ENCODE measurements at places on chromosomes 4 and X.

- DNase-seq = no peak
Measured at GRCh38 chr4:174209341-174209740, 74.1 kb downstream of the FBXO8 start.

DNA sequence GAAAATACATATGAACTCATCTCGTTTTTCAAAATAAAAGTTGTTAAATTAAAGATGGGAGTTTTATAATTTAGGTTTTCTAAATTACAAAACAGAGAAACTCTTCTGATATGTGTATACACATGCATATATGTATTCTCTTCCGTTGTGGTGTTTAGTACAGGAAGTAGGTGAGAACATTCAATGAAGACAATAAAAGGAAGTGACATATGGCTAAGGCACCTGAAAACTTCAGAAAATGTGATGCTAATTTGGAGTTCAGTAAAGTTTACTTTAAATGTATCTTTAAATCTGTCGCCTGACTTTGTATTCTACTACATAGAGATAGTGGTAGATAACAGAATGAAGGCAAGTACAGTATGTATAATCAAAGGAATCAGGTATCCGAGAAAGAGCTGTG is 33.5 kb upstream of the ITM2A start:
- no peak for DNase-seq

DNA sequence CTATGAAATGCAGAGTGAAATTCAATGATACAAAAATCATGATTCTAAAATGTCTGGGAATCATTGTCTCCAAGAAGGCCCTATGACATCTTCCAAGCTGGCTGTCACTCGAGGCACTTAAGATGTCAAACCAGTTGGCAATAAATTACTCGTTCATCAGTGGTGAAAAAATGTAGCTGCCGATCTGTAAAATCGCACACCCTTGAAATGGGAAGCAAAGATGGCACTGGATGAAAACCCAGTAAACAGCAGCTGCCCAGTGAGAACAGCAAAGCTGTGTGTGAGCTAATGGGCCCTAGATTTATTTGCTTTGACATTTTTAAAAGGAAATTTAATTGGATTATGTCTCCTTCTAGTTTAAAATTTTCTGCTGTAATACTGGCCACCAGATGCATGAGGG is 181.9 kb upstream of the NDP start:
- DNase-seq = no peak

DNA sequence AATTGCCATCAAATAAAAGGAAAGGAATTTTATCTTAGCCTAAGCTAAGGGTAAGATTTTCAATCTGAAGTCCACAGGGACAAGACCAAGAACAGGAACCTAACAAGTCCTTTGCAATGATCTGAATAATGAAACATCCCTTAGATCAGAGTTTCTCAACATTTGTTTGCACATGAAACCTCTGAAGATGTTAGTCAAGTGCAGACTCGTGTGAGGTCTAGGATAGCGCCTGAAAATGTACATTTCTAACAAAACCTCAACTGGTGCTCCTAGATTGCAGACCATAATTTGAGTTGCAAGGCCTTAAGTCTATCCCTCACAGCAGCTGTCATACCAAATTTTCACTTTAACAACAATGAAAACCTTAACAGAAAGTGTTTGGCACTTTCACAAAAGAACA is 337.6 kb downstream of the DMD start:
- no peak for DNase-seq

DNA sequence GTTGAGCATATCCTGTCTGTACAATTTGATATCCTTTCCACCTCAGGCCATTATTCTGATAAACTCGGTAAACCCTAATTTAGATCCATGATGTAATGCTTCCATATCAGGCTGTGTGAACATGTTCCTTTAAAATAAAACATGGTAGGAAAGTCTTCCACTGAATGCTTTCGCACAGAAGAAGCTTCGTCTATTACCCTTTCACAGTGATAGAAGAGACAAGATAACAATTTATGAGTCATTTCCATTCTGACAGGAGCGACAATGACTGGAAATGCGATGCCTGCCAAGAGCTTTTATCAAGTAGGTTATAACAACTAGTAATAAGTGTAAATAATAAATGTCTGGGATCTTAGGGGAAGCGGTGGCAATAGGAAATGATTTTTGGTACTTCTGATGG is 98.8 kb downstream of the TTC29 start:
- no peak for DNase-seq

GRCh38 chr4:189809241-189809735 is 131.4 kb upstream of the FRG1 start:
- DNase-seq = no peak

GRCh38 chrX:71439896-71440295 is 73.7 kb downstream of the TAF1 start:
- DNase-seq = no peak

All from effector memory CD8-positive, alpha-beta T cell (primary cell).